ENCODE measurements at places on chromosomes 5 and 9.

- DNase-seq, result no peak
These were observed 66.4 kb upstream of the PIK3R1 start for GRCh38 chr5:68149189-68149588.

DNA sequence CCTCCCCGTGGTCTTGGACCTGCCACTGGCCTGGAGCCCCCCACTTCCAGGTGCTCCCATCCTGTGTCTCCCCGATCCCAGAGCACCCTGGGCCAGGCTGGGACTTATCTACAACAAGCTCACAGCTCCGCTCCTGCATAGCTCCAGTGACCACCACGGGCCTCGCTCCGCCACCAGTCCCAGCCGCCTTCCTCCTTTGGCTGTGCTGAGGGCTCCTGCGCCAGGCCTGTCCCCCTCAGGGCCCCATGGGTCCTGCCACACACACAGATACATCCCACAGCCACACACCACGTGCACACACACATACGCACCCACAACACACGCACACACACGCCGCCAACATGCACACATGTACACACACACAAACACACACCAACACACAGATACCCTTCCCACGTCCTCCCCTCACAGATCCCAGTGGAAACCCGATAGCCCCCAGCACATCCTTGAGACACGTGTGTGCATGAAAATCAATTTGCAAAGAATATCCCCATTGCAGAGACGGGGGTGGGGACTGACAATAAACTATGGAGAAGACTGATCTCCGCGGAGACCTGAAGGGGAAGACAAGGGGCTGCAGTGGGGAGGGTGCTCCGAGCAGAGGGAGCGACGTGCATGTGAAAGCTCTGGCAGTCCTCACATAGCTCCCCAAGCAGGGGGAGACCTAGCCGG lies 18.5 kb upstream of the LAMC3 start:
- DNase-seq, result no peak

GRCh38 chr5:61964201-61964600 lies 341.8 kb upstream of the KIF2A start:
- no peak for DNase-seq

DNA sequence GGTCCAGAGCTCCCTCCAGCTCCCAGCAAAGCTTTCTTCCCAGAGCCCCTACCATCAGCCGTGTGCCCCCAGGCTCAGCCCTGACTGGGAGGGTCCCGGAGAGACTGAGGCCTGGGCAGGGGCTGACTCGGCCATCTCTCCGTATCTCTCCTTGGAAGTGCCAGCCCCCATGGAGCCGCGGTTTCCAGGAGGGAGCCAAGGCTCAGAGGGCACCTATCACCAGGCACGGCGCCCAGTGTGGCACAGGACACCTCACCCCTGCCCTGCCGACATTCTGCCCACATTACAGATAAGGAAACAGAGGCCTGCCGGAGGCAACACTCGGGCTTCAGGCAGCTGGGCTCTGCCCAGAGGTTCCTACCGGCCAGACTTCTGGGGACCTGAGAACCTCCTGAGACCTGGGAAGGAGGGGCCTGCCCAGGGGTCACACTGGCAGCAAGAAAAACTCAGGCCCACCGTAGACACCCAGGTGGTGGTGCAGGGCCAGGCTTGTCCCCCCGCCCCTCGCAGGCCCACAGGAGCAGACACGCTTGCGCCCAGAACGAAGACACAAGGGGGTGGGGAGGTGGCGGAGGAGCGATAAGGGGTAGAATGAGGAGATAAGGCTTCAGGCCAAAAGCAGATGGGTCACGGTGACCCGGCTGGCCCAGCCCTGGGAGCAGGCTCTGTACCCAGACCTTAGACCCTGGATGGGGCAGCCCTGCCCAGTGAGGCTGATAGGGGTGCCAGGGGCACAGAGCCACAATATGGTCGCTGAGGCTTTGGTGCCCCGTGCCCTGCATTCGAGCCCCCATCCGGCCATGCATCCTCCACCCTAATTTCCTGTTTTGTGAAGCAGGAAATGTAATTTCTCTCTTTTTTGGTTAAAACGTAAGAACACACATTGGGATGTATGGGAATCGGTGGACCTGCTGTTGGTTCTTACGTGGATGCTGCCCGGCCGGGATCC lies 11.8 kb downstream of the NR5A1 start:
- no peak for DNase-seq

- DNase-seq, result no peak
These were observed 227.7 kb downstream of the SMARCA2 start for GRCh38 chr9:2242831-2243330.

DNA sequence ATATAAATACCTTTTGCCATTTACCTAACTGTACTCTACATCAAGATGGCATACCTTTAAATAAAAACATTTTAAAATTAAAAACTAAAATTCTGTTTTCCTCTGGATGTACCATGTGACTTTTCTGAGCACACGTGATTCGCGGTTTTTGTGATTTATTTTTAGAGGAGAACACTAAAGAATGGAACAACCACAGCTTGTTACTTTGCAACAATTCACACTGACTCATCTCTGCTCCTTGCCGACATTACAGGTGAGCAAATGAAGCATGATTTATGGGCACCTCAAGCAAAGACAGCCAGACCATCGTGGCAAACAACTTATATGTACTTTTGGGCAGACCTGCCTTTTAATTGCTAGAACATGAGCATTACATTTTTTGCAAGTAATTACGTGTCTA lies 61.3 kb downstream of the GDA start:
- DNase-seq, result no peak

Data from NCI-H446 (cell line).